ENCODE measurements at places on chromosomes 4 and X. TPM values are rescaled to one million over a fixed set of nuclear protein-coding genes. Genes with fewer than 3 reads are reported as not detected.

The ARX gene
- not detected for total RNA-seq

The RS1 gene
- not detected for total RNA-seq

The TRIM61 gene
- 0.17 TPM for total RNA-seq

The PHOX2B gene
- total RNA-seq = not detected

Data from HFFc6 (cell line).